ENCODE measurements at places on chromosomes 2 and 18. TPM values are rescaled to one million over a fixed set of nuclear protein-coding genes. Genes with fewer than 3 reads are reported as not detected.

DNA sequence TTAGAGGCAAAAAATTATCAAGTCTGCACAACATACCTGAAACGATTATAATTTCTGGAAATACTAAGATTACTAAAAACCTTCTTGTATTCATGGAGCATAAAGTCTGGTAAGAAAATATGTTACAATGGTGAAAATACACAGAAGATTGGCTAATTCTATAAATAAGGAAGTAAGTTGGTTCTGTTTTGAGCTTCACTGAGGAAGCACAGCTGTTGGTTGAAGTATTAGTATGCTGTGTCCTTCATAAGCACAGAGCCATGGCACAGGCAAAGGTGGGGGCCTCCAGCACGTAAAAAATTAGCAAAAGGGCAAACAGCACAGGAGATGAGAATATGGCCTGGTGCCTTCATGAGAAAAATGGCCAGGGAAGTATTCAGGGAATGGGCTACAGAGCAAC is 40.4 kb upstream of the ANKRD62 start:
- H3K4me3 ChIP-seq: no peak overlapping the region
- no peaks in the 10 kb centered on the region for H3K4me1 ChIP-seq
- no peak overlapping the region for H3K27ac ChIP-seq
- H3K36me3 ChIP-seq: no peaks in the 10 kb centered on the region

GRCh38 chr2:8515864-8516533 is 165.9 kb upstream of the ID2 start:
- DNase-seq: no peak
- H3K27me3 ChIP-seq: no peaks in the 10 kb centered on the region
- no peak overlapping the region for H3K4me3 ChIP-seq
- H3K36me3 ChIP-seq: no peaks in the 10 kb centered on the region
- no peaks in the 10 kb centered on the region for H3K4me1 ChIP-seq

DNA sequence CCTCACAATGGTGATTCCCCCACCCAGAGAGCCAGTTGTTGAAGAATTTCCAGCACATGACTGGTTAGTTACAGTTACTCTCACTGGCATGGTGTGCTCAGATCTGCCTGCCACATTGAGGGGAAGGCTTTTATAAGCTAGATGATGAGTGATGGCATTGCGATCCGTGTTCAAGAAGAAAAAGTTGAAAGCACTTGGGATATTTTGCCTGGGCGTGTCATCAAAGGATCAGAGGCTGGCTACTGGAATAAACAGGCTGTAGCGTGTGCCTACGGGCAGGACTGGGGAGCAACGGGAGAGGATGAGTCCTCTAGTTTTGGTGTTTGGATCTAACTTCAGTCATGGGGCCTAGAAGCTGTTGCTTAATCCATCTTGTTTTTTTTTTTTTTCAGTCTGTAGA is 175.0 kb downstream of the SETBP1 start:
- H3K4me1 ChIP-seq: peaks cover 61% of the 10 kb centered on the region

- no peaks in the 10 kb centered on the region for H3K27me3 ChIP-seq
- H3K36me3 ChIP-seq: no peaks in the 10 kb centered on the region
- no peak overlapping the region for H3K4me3 ChIP-seq
- no peak for DNase-seq
These were observed 15.9 kb upstream of the TXNDC2 start for GRCh38 chr18:9869715-9870430.

- peaks cover 8% of the 10 kb centered on the region for H3K36me3 ChIP-seq
- H3K4me3 ChIP-seq: peak overlapping the region; percentile 98
- DNase-seq: no peak
- peak overlapping the region; percentile 91 for H3K27ac ChIP-seq
- no peaks in the 10 kb centered on the region for H3K27me3 ChIP-seq
These were observed 626 bp downstream of the CAPN10 start for GRCh38 chr2:240586919-240587800.

- no peaks in the 10 kb centered on the region for H3K36me3 ChIP-seq
- no peaks in the 10 kb centered on the region for H3K27me3 ChIP-seq
- no peak overlapping the region for H3K4me3 ChIP-seq
- no peak overlapping the region for H3K27ac ChIP-seq
These were observed 1262.9 kb downstream of the SUCLG1 start for GRCh38 chr2:83196225-83196624.

- no peaks in the 10 kb centered on the region for H3K27me3 ChIP-seq
- H3K4me1 ChIP-seq: no peaks in the 10 kb centered on the region
- DNase-seq: no peak
- H3K4me3 ChIP-seq: no peak overlapping the region
- no peaks in the 10 kb centered on the region for H3K36me3 ChIP-seq
These were observed 1957.7 kb upstream of the CELF4 start for GRCh38 chr18:39523281-39523680.

GRCh38 chr18:58392324-58393000 is 236.4 kb downstream of the ALPK2 start:
- H3K4me3 ChIP-seq: no peak overlapping the region
- no peak for DNase-seq
- H3K36me3 ChIP-seq: no peaks in the 10 kb centered on the region
- peaks cover 42% of the 10 kb centered on the region for H3K4me1 ChIP-seq
- no peaks in the 10 kb centered on the region for H3K27me3 ChIP-seq
- H3K27ac ChIP-seq: peak overlapping the region; percentile 85

DNA sequence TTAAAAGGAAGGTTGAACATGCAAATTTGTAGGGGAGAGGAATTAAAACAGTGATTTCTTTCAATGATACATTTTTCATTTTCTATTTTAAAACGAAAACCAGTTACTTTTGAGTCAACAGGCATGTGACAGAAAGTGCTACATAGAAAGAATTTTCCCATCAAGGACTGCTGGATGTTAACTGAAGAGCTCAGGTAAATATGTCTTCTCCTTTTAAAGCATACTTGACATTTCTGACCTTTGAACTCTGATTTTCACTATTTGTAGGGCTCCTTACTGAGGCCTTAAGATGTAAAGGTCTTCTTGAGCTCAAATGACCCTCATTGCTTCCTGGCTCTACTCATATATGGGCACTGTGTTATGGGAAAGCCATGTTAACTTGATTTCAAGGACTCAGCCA is 32.4 kb downstream of the FIGN start:
- DNase-seq: no peak
- no peak overlapping the region for H3K27ac ChIP-seq
- H3K4me1 ChIP-seq: no peaks in the 10 kb centered on the region
- H3K36me3 ChIP-seq: no peaks in the 10 kb centered on the region
- no peaks in the 10 kb centered on the region for H3K27me3 ChIP-seq

DNA sequence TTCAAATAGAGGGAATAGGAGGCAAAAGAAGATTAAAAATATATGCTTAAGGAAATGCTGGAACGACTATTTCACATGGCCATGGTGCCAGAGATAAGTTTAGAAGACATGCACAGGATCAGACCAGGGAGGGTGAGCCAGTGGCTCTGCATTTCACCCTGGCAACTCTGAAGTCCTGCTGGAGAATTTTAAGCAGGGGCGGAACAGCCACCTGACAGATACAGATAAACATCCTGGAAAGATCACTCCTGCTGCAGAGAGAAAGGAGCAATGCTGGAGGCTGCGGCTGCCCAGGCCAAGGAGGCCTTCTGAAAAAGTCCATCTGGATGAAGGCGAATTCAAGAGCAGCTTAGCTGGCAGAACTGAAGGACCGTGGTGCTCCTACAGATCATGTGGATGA is 755.9 kb downstream of the RNF144A start:
- H3K4me1 ChIP-seq: no peaks in the 10 kb centered on the region
- DNase-seq: no peak
- H3K4me3 ChIP-seq: no peak overlapping the region
- no peaks in the 10 kb centered on the region for H3K27me3 ChIP-seq
- H3K36me3 ChIP-seq: no peaks in the 10 kb centered on the region

GRCh38 chr2:216942016-216942415 is 82.2 kb upstream of the TNP1 start:
- DNase-seq: no peak
- no peak overlapping the region for H3K4me3 ChIP-seq
- no peaks in the 10 kb centered on the region for H3K27me3 ChIP-seq
- H3K4me1 ChIP-seq: peaks cover 24% of the 10 kb centered on the region

- no peak overlapping the region for H3K4me3 ChIP-seq
- H3K27ac ChIP-seq: peak overlapping the region; percentile 76
- DNase-seq: peak; percentile 51
- no peaks in the 10 kb centered on the region for H3K36me3 ChIP-seq
- H3K4me1 ChIP-seq: peaks cover 32% of the 10 kb centered on the region
These were observed 40.1 kb upstream of the GALR1 start for GRCh38 chr18:77209587-77209986.

GRCh38 chr2:61470122-61470951 is 550 bp downstream of the USP34 start:
- no peaks in the 10 kb centered on the region for H3K27me3 ChIP-seq
- peak overlapping the region; percentile 87 for H3K4me3 ChIP-seq
- H3K4me1 ChIP-seq: peaks cover 44% of the 10 kb centered on the region
- DNase-seq: peak; percentile 88
- no peaks in the 10 kb centered on the region for H3K36me3 ChIP-seq
- H3K27ac ChIP-seq: peak overlapping the region; percentile 96

- DNase-seq: no peak
- H3K36me3 ChIP-seq: peaks cover 60% of the 10 kb centered on the region
- no peaks in the 10 kb centered on the region for H3K27me3 ChIP-seq
- no peak overlapping the region for H3K4me3 ChIP-seq
These were observed 20.6 kb downstream of the TMX3 start for GRCh38 chr18:68694316-68694715.

GRCh38 chr18:13051950-13052349 is 60.8 kb downstream of the CEP192 start:
- no peaks in the 10 kb centered on the region for H3K27me3 ChIP-seq
- no peak for DNase-seq
- no peak overlapping the region for H3K4me3 ChIP-seq
- H3K27ac ChIP-seq: no peak overlapping the region

GRCh38 chr2:105907184-105907583 is 162.5 kb downstream of the NCK2 start:
- peaks cover 56% of the 10 kb centered on the region for H3K4me1 ChIP-seq
- DNase-seq: no peak
- H3K4me3 ChIP-seq: no peak overlapping the region
- no peaks in the 10 kb centered on the region for H3K36me3 ChIP-seq
- no peaks in the 10 kb centered on the region for H3K27me3 ChIP-seq
- peak overlapping the region; percentile 53 for H3K27ac ChIP-seq

- H3K27ac ChIP-seq: no peak overlapping the region
- DNase-seq: no peak
- no peak overlapping the region for H3K4me3 ChIP-seq
- H3K36me3 ChIP-seq: no peaks in the 10 kb centered on the region
- no peaks in the 10 kb centered on the region for H3K27me3 ChIP-seq
- H3K4me1 ChIP-seq: no peaks in the 10 kb centered on the region
These were observed 112.0 kb downstream of the CABLES1 start for GRCh38 chr18:23247331-23247730.

DNA sequence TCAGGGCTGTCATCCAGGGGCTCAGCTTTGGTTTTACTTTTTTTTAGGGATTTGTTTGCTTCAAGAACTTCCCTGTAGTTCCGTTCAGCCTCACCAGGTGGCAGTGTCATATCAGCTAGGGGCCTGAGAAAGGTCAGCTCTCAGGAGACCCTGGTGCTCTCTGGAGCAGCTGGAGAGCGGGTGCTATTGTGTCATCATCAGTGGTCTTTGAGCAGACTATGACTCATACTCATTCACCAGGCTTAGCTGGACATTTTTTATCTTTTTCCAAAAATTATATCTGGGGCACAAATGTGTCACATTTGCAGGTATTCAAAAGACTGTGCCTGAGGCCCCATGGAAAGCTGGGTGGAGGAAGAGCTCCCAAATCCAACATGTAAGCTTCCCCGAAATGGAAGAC is 24.4 kb downstream of the ZNF892 start:
- no peaks in the 10 kb centered on the region for H3K27me3 ChIP-seq
- no peak overlapping the region for H3K4me3 ChIP-seq
- DNase-seq: no peak
- no peaks in the 10 kb centered on the region for H3K36me3 ChIP-seq
- no peak overlapping the region for H3K27ac ChIP-seq

DNA sequence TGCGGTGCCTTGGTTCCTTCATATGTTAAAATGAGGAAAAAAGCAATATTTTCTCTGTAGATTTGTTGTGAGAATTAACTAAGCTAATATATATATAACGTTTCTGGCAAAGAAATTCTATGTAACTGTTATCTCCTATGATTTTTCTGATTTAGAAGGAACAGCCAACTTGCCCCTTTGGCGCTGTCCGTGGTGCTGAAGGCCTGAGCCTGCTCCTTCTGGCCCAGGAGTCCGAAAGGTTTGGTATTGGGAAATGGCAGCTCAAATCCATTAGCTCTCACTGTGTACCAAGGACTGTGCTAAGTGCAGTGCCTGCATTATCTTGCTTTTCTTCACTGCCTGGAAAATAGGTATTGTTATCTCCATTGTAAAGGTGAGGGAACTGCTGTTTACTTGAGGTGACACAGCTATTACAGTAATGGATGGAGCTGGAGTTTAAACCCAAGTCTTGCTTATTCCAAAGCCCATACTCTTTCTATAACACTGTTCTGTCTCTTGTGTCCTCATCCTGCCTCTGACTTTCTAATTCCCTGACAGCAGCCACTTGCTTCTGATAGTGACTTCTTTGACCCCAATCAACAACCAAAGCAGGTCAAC is 52.2 kb downstream of the C1QL2 start:
- no peaks in the 10 kb centered on the region for H3K4me1 ChIP-seq
- H3K36me3 ChIP-seq: no peaks in the 10 kb centered on the region
- no peak overlapping the region for H3K27ac ChIP-seq
- no peak overlapping the region for H3K4me3 ChIP-seq

- no peaks in the 10 kb centered on the region for H3K4me1 ChIP-seq
- no peaks in the 10 kb centered on the region for H3K27me3 ChIP-seq
- DNase-seq: no peak
- H3K4me3 ChIP-seq: no peak overlapping the region
- no peak overlapping the region for H3K27ac ChIP-seq
These were observed 165.7 kb upstream of the PXDN start for GRCh38 chr2:1910021-1910420.

GRCh38 chr2:205290299-205290698 is 392.0 kb upstream of the NRP2 start:
- no peak for DNase-seq
- no peaks in the 10 kb centered on the region for H3K36me3 ChIP-seq
- H3K4me3 ChIP-seq: no peak overlapping the region
- no peaks in the 10 kb centered on the region for H3K27me3 ChIP-seq

GRCh38 chr2:191533693-191534180 is 144.2 kb upstream of the NABP1 start:
- no peak overlapping the region for H3K4me3 ChIP-seq
- no peaks in the 10 kb centered on the region for H3K27me3 ChIP-seq
- no peaks in the 10 kb centered on the region for H3K36me3 ChIP-seq
- DNase-seq: no peak

- H3K4me1 ChIP-seq: no peaks in the 10 kb centered on the region
- no peaks in the 10 kb centered on the region for H3K36me3 ChIP-seq
These were observed 54.2 kb downstream of the G6PC2 start for GRCh38 chr2:168955321-168955720.

The HOXD9 gene
- 1.8 TPM for total RNA-seq

The RNU2-63P gene
- total RNA-seq: not detected

The DNAJC5G gene
- not detected for total RNA-seq

The MOGAT1 gene
- not detected for total RNA-seq

The IL1R2 gene
- total RNA-seq: 2.1 TPM

The MC5R gene
- not detected for total RNA-seq

The GLI2 gene
- total RNA-seq: 0.31 TPM

The TSPYL6 gene
- total RNA-seq: not detected

The LDLRAD4 gene
- total RNA-seq: 6.3 TPM

The SF3B1 gene
- 137 TPM for total RNA-seq

The EMX1 gene
- total RNA-seq: not detected

The SEPTIN10 gene
- total RNA-seq: 39.4 TPM
